Stimulated activated naive CD4-positive, alpha-beta T cell (primary cell): ENCODE measurements at places on chromosomes 6 and 20.

DNA sequence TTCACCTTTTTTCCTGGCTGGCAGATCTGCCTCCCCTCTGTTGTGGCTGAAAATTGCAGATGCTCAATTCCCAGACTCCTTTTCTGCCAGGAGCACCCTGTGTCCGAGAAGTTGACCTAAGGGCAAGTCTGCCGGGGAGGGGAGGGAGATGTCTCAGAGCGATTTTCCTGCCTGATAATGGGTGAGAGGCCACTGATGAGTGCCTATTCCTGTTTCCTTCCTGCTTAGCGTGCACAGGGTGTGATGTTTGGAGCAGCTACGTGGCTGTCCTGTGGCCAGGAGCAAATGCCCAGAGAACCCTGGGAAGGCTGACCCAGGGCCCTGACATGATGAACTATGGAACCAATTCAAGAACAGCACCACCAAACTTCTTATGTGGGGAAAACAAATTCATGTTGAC, 22.5 kb downstream of the SOX4 start:
- no peak for DNase-seq

DNA sequence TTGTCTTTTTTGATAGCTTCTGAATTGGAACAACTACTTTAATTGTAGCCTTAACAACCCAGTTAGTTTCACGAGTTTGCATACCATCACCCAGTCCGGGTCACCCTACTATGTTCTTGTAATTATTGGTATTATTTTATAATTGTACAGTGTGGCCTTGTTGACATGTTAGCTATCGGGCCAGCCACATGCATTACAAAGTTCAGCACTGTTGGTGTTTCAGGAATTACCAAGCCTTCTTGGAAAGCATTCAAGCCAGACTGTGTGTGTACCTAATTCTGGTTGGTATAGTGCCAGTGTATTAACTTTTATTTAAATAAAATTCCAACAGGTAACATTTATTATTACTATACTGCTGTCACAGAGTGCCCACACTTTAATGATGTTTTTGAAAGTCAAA, 150.9 kb downstream of the JARID2 start:
- DNase-seq, result no peak

- DNase-seq, result no peak
Observed at GRCh38 chr6:89799756-89800155, 19.8 kb downstream of the MDN1 start.

GRCh38 chr20:32506721-32507120, 78.4 kb downstream of the NOL4L start:
- no peak for DNase-seq

DNA sequence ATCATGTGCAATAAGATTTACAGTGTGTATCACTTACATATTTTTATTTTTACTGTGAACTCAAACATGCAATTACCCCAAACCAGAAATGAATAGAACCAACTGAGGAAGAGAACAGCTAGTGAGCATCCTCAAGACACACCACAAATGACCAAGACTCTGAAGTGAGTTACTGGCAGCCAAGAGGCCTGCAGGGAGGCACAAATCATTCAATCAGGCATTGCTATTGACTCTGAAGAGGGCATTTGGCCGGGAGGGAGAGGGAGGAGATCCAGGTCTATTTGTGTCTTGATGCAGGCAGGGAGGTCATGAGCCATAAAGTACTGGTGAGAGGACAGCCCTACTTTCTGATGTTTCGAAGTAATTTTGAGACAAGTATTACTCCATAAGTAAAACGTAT, 257.7 kb downstream of the BCKDHB start:
- DNase-seq, result no peak

DNA sequence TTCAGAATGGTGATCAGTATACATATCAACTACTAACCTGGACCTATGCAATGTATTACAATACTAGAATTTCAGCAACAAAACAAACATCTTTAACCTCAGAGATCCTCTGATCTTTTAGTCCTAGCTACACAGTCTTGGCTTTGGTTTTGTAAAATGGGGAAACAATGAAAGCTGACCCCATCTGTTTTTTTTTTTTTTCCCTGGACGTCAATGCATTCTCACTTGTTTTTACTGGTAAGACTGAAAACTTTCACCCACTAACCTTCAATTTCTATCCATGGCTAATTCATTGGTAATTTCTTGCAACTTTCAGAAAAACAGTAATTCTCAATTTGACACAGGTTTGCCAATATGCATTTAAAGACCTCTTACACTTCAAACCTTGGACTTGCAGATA, 3.0 kb downstream of the KIF13A start:
- DNase-seq, result no peak

DNA sequence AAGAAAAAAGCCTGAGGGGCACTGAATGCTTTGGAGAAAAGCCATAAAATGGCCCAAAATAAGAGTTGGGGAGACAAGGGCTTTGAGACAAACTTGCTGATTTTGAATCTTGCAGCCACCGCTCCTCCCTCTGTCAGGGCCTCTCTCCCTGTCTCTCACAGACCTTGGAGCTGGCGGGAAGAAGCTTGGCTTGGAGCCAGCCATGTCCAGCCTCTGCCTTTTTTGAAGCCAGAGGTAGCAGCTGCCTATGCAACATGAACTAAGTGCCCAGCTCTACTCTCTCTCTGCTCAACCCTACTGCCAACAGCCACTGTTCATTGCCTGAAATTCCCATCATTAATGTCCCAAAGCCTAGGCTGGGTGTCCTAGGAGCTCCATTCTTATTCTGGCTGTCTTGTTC, 63.7 kb upstream of the CTNNBL1 start:
- no peak for DNase-seq

DNA sequence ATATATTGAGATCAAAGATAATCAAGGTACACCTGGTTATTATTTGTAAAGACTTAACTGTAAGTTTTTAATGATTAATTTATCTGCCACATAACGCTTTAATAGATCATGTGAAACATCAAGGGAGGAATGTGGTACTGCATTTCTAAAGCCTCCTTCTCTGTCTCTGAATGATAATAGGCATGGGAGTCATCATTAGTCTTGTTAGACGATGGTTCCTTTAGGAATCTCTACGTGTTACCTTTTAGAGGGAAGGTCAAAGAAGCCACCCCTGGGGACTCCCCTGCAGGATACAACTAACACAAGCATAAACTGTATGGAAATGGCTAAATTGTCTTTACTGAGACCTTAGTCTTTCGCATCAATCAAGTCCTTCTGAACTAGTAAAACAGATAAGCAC, 173.6 kb upstream of the MCHR2 start:
- DNase-seq, result no peak

DNA sequence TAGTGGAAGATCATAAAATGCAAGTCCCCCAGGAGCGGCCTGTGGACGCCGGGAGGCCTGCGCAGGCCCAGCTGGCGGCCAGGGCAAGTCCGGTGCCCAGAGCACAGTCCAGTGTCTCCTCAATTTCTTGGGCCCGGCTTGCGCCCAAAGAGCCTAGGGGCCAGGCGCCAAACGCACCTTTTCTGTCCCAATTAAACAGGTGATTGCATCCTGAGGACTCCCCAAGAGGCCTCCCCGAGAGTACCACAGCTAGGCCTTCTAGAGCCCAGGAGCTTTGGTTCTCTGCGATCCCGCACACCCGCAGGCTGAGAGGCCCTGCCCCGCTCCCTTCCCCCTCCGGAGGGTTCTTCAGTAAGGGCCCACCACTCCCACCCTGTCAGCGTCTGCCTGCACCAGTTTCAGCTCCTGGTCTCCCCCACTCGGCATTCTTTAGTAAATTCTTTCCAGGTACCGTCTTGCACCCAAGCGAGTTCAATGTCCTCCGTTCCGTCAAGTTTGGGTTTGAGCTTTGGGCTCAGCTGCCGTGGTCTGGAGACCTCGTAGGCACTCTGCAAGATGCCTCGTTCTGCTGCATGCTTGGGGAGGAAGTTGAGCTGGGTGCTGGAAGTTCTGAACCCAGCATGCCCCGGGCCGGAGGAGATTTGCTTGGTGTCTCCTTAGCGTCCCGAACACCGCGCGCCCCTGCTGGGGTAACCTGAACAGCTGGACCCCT, 3.9 kb upstream of the NKX2-2 start:
- DNase-seq, result no peak

GRCh38 chr20:3728354-3728753, 4.1 kb upstream of the HSPA12B start:
- no peak for DNase-seq

DNA sequence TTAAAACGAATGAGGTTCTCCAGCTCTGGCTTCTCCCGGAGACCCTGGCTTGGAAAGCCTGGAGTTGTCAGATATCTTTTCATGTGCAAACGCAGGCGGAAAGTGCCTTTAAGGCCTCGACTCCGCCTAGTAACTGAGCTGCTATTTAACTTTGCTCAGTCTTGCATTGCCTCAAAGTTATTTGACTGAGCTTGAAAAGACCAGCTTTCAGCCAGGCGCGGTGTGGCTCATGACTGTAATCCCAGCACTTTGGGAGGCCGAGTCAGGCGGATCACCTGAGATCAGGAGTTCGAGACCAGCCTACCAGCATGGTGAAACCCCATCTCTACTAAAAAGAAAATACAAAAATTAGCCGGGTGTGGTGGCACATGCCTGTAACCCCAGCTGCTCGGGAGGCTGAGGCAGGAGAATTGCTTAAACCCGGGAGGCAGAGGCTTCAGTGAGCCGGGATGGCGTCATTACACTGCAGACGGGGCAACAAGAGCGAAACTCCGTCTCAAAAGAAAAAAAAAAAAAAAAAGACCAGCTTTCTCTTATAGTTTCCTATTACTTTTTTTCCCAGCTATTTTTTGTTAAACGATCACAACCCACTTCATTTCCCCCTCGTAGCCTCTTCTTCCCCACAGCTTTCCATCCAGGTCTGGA, 1.9 kb downstream of the GCNT2 start:
- no peak for DNase-seq

GRCh38 chr20:62377615-62378178, 9.2 kb upstream of the RPS21 start:
- no peak for DNase-seq

GRCh38 chr20:61850457-61850856, 215.2 kb downstream of the TAF4 start:
- no peak for DNase-seq

GRCh38 chr6:106411643-106412200, 51.2 kb downstream of the CRYBG1 start:
- no peak for DNase-seq
